MG63 (cell line): ENCODE measurements at places on chromosomes 7 and 10. TPM values are rescaled to one million over a fixed set of nuclear protein-coding genes. Genes with fewer than 3 reads are reported as not detected.

The PRKG1 gene
- 3.9 and 5.9 TPM in 2 replicates for total RNA-seq

The CALHM1 gene
- not detected in 2 replicates for total RNA-seq

The GATA3 gene
- total RNA-seq: not detected in 2 replicates

The SFTPA1 gene
- not detected in 2 replicates for total RNA-seq

The FAM24B gene
- total RNA-seq: 0.72 TPM in 1 of 2 replicates, not detected in the other

The LIPF gene
- not detected in 2 replicates for total RNA-seq

The ASIC3 gene
- total RNA-seq: 0.76 TPM in 1 of 2 replicates, not detected in the other

The TUBAL3 gene
- not detected in 2 replicates for total RNA-seq

The OR13A1 gene
- total RNA-seq: not detected in 2 replicates

The PSMG3 gene
- total RNA-seq: 37.9 and 95.1 TPM in 2 replicates

The SH2B2 gene
- 0.40 and 1.3 TPM in 2 replicates for total RNA-seq

DNA sequence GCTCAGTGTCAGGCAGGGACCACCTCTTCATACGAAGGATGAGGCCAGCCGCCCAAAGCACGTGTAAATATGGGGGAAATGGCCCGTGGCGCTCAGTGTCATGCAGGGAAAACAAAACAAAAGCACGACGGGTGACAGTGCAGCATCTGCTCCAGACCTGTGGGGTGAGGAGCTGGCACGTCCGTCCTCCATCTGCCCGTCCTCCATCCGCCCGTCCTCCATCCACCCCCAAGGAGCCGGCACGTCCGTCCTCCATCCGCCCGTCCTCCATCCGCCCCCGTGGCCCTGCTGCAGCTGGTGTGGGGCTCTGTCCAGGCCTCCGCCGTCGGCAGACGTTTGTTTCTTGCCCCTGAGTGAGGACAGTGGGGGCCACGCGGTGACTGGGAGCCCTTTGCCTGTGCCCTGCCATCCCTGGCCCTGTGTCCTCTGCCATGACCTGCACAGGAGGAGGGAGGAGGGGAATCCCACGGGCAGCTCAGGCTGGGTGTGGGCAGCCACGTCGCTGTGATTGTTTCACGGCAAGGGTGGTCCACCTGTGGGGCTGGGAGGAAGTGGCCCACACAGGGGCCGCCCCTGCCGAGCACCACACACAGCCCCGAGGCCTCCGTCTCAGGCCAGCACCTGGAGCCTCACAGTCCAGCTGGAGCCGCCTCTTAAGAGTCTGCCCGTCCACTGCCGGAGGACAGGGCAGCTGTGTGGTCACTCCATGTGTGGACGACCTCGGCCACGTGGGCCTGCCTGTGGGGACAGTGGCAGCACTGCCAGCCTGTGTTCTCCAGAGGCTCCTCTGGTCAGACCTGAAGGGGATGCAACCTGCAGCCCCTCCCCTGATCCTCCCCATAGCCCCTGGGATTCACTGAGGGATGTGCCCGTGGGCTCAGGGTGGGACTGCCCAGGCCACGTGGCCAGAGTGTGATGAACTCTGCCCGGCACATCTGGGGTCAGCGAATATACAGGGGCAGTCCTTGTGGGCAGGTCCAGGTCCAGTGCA, 38.2 kb upstream of the DPYSL4 start:
- no peak for DNase-seq

DNA sequence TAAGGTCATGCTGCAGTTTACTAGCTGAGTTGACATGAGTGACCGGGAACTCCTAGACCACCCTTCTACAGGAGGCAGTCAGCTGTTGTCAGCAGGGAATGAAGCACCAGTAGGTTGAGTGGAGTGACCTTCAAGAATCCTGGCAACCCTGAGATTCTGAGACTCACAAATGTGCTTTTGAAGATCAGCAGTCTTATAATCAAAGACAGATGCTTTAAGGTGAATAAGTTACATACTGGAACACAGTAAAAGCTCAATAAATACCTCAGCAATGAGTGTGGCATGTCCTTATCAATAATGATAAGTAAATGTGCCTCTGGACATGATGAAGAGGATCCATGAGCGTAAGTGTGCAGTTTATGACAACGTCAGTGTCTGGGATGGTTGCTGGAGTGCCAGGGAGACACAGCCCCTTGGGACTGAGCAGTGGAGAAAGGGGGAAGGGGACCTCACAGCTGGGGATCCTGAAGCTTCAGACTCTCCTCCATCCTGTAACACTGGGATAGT, 11.9 kb upstream of the OR6V1 start:
- no peak for DNase-seq

GRCh38 chr7:57375783-57376182, 74.2 kb upstream of the ZNF716 start:
- no peak for DNase-seq

DNA sequence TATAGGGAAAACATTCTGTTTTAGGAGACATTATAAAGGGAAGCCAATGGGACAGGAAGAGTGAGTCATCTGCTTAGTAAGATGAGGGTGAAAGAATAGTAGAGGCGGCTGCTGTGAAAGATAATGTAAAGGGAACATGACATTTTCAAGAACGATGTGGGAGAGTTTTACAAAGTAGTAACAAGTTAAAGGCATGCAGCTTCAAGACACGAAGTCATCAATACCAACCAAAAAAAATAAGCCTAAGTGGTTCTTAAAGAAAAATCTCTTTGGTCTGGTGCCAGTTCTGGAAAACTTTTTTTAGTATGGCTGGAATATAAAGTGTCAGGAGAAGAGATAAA, 6.1 kb downstream of the GSTO1 start:
- no peak for DNase-seq

DNA sequence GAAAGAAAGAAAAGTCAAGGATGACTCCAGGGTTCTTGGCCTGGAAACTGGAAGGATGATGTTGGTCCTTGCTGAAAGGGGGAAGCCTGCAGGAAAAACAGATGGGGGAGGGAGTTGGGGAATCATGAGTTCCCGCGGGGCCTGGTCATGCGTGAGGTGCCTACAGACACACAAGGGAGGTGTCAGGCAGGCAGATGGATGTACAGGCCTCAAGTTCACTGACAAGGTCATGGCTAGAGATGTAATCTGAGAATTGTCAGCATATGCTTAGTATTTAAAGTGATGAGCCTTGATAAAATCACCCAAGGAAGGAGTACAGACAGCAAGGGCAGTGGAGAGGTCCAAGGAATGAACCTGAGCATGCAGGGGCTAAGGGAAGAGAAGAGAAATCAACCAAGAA, 46.8 kb downstream of the DLG5 start:
- DNase-seq: no peak

- DNase-seq: no peak
These were observed 534 bp downstream of the FZD9 start for GRCh38 chr7:73433924-73434700.

DNA sequence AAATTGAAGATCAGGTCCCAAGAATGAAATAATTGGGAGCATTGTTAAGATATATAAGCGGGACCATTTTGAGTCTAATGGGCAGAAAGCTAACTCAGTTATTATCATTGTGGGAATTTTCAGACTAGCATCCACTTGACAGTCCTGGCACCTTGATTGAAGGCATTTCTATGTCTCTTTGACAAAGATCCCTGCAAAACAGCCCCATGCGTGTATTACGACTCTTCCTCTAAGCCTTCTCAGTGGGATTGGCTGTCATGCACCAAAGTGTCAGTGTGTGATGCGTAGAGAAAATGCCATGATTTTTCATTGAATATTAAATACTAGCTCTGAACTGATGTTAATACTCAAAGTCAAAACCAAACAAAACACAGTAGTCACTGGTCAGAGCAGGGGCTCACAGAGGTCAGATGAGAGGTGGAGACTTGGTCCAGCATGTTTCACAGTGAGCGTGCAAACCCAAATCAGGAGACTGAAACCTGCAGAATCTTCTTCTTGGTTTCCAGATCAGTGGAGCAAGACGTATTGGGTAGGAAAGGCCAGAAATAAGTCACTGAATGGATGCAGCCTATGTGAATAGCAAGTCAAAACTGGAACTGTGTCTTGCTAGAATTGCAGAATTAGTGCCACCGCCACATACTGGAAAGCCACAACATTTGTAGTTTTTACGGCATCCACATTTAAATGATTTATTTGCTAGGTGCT, 303.6 kb upstream of the AKR1E2 start:
- no peak for DNase-seq

GRCh38 chr7:122038904-122039303, 105.1 kb downstream of the AASS start:
- DNase-seq: no peak

GRCh38 chr7:27615420-27616185, 47.1 kb downstream of the HIBADH start:
- DNase-seq: no peak

DNA sequence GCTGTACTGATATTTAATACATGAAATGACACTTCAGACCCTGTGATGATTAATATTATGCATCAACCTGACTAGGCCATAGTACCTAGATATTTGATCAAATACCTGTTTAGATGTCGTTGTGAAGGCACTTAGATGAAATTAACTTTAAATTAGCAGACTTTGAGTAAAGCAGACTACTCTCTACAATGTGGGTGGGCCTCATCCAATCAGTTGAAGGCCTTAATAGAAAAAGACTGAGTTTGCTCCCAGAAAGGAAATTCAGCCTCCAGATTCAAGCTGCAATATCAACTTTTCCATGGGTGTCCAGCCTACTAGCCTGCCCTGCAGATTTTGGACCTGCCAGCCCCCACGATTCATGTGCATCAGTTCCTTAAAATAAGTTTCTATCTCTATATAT, 68.6 kb upstream of the TMEM168 start:
- DNase-seq: no peak

DNA sequence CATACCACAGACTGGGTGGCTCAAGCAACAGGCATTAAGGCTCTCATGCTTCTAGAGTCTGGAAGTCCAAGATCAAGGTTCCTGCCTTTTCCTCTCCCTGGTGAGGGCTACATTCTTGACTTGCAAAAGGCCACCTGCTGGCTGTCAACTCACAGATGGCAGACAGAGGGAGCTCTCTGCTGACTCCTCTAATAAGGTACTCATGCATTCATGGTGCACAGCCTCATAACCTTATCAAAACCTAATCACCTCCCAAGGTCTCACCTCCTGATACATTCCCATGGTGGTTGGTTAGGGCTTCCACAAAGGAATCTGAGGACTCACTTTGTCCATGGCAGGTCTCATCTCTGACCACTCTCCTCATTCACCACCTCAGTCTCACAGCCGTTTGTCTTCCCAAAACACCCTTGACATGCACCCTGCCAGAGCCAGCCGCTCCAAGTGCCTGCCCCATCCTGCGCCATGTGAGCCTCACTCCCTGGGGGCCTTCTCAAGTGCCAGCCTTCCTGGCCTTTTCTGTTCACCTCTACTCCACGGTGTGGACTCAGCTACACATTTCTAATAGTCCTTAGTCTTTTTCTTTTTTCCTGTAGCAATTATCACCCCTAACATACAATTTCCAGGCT, 400.3 kb upstream of the ADARB2 start:
- peak; percentile 8 for DNase-seq

DNA sequence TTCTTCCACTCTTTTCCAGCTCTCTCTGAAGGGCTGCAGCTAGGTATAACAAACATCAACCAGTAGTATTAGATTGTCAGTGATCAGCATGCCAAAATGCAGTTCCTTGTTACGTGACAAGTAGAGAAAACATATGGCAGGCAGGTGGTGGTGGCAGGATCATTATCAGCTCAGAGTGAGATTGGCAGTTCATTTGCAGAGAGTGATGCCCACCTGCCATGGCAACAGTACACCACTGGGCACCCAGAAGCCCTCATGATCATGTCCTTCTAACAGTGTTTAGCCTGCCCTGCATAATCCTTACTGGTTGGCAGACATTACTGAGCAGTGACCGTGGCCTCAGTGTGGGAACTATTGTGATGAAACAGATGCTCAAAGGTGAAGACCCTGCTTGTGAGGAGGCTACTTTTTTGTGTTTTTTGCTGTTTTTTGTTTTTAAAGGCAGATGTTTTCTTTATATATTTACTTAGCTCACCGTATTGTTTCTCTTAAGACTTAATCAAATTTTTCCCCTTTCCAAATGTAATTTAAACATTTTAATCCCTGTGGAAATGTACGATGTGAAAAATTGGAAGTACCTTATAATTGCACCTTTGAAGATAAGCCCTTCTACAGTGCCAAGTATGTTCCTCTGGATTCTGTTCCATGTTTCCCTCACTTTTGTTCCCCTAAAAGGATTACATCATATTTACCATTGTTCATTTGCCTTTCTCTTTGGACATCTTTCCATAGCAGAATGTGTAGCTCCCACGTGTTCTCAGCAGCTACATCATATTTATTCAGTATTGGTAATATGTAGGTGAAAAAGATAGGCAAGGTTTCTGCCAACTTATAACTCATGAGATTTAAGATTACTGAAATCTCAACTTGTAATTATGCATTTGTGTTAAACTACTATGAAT, 179.6 kb downstream of the SND1 start:
- DNase-seq: no peak

DNA sequence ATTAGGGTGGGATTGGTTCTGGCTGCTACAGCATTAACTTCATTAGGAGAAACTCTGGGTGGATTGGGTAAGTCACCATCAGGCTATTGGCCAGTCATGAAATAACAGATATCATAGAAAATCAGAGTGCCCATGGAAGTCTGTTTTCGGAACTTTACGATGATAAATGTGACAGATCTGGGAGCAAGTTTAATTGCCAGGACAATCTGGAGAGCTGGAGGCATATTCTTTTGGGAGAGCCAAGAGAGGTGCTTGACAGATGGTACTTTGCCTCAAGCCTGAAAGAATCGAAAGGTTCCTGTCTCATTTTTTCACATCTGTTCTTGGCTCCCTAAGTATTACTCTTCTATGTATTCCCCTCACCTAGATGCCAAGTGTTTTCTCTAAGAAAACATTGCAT, 369.9 kb downstream of the CNTNAP2 start:
- DNase-seq: no peak

DNA sequence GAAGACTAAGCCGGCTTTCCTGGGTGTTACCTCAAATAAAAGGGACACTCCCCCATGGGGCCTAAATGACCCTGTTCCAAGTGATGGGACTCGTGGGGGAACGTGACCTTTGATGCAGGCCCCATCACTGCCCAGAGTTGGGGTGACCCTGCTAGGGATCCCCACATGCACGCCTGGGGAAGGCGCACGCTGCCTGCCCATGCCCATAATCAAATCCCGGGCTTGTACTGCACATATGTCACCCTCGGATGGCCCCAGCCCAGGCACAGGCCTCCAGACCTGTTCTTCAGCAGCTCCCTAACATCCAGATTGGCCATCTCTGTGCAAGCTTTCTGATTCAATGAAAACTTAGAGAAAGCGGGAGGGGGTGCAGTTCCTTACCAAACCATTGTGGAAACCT, 14.7 kb downstream of the EBF3 start:
- DNase-seq: no peak

DNA sequence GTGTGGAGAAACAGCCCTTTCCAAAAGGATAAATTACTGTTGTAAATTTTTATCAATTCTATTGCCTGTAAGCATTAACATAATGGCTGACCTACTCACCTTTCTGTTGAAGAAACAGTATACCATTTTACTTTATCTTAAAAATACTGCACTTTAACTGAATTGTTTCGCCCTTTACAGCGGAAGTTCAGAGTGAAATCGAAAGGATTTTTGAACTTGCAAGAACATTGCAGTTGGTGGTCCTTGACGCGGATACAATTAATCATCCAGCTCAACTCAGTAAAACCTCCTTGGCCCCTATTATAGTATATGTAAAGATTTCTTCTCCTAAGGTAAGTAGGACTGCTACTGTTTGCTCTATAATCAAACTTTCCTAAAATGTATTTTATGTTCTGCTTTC, 117.5 kb downstream of the NSUN6 start:
- DNase-seq: no peak
